ENCODE measurements at places on chromosomes 16 and 17.

GRCh38 chr17:63988127-63988478 is 10.0 kb upstream of the PRR29 start:
- no peaks in the 10 kb centered on the region for H3K27me3 ChIP-seq
- peaks cover 52% of the 10 kb centered on the region for H3K4me1 ChIP-seq
- no peak overlapping the region for H3K4me3 ChIP-seq
- no peaks in the 10 kb centered on the region for H3K36me3 ChIP-seq

GRCh38 chr17:5694551-5694950 is 110.2 kb upstream of the NLRP1 start:
- H3K27ac ChIP-seq: no peak overlapping the region
- H3K4me1 ChIP-seq: no peaks in the 10 kb centered on the region
- no peak overlapping the region for H3K4me3 ChIP-seq
- DNase-seq: no peak
- H3K36me3 ChIP-seq: no peaks in the 10 kb centered on the region

DNA sequence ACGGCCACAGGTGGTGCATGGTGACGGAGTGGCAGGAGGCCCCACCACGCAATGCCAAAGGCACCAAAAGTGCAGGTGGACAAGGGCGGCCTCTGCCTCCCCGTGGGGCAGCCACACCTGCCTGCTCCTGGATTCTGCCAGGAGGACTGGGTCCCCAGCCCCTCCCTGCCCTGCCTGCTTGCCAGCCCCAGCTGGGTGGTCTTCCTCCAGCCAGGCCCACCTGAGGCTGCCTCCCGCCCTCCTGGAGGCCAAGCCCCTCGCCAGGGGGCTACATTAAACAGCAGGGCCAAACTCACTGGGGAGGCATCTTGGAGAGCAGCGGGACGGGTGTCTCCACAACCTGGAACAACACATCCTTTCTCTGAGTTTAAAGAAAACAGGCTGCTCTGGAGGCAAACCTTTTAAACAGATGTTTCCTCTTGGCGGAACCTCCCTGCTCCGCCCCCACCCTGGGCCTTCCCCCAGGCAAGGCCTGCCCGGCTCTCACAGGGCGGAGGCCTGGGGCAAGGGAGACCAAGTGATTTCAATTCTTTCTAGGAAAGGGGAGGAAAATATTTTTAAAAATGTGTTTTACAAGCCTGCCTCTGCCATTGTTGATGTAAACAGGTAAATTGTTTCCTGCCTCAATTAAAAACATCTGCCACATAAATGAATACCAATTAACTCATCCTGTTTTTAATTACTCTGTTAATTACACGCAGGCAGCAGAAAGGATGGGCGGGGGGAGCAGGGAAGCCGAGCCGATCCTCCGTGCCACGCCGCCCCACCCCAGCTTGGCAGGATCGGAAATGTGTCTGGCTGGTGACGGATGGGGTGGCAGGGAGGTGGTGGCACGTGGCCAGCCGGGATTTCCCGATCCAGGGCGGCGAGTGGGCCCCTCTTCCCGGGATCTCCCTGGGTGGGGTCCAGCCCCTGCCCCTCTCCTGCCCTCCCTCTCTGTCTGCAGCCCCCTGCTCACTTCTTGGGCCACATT is 54.4 kb upstream of the PABPN1L start:
- no peak overlapping the region for H3K4me3 ChIP-seq
- DNase-seq: no peak
- H3K4me1 ChIP-seq: peaks cover 10% of the 10 kb centered on the region
- no peak overlapping the region for H3K27ac ChIP-seq
- no peaks in the 10 kb centered on the region for H3K36me3 ChIP-seq
- no peaks in the 10 kb centered on the region for H3K27me3 ChIP-seq

- H3K4me3 ChIP-seq: peak overlapping the region; percentile 57
- H3K27me3 ChIP-seq: peaks cover 13% of the 10 kb centered on the region
- H3K4me1 ChIP-seq: peaks cover 44% of the 10 kb centered on the region
- no peak overlapping the region for H3K27ac ChIP-seq
Measured at GRCh38 chr16:14303639-14304394, 232.7 kb downstream of the MRTFB start.

DNA sequence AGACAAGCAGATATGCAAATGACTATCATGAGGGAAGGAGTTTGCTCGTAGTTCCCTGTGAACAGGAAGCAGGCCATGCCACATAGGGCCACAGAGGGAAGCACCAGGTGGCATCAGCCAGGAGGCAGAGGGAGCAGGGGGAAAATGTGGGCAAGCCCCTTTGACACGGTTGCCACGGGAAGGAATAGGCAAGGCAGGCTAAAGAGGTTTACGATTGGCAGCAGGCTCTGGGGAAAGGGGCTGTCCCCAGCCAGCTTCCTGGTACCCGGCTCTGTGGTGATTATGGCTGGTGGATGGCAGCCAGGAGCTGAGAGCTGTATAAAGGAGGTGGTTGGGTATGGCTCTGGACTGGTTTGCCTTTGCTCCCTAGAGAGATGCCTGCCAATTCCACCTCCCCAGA is 848 bp downstream of the CES3 start:
- no peaks in the 10 kb centered on the region for H3K27me3 ChIP-seq
- H3K4me3 ChIP-seq: no peak overlapping the region
- H3K36me3 ChIP-seq: no peaks in the 10 kb centered on the region
- no peak overlapping the region for H3K27ac ChIP-seq
- DNase-seq: no peak
- peaks cover 4% of the 10 kb centered on the region for H3K4me1 ChIP-seq

GRCh38 chr17:30600060-30600829 is 123.0 kb downstream of the GOSR1 start:
- peaks cover 12% of the 10 kb centered on the region for H3K4me1 ChIP-seq
- no peak overlapping the region for H3K27ac ChIP-seq
- peak overlapping the region; percentile 76 for H3K4me3 ChIP-seq
- no peaks in the 10 kb centered on the region for H3K27me3 ChIP-seq

DNA sequence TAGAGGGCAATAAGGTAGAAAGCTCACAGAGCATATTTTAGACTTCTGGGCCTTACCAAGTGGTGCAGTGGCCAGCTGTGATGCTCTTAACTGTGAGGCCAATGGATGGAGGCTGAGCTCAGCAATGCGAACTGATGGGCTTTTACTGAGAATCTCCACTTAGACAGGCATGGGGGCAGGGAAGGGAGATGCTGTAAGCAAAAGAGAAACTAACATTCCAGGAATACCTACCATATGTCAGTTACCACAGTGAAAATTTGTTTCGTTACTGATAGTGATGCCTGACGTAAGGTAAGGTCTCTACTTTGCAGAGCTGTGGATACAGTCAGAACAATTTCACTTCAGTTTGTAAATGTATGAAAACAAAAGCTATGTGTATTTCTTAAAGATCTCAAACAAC is 250.6 kb upstream of the ZFHX3 start:
- DNase-seq: no peak
- no peaks in the 10 kb centered on the region for H3K27me3 ChIP-seq
- no peaks in the 10 kb centered on the region for H3K4me1 ChIP-seq
- no peak overlapping the region for H3K4me3 ChIP-seq

DNA sequence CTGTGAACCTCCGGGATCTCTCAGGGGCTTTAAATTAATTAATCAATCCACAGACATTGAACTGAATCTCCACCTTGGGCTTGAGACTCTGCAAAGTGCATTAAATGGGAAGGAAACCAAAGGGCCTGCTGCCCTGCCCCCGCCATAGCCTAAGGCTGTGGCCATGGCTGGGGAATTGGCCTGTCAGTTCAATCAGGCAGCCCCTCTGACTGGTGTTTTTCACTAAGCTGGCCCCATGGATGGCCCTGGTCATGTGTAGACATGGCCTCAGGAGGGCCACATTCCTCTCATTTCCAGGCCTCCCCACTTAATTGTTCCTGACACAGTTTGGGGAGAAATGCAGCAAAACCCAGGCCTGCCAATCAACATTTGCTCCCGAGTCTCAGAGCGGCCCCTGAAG is 499.8 kb downstream of the WWOX start:
- no peaks in the 10 kb centered on the region for H3K4me1 ChIP-seq
- DNase-seq: no peak
- no peak overlapping the region for H3K27ac ChIP-seq
- no peaks in the 10 kb centered on the region for H3K36me3 ChIP-seq

GRCh38 chr17:1008008-1008761 is 11.3 kb downstream of the TIMM22 start:
- H3K4me1 ChIP-seq: peaks cover 4% of the 10 kb centered on the region
- H3K36me3 ChIP-seq: peaks cover 82% of the 10 kb centered on the region
- no peak overlapping the region for H3K4me3 ChIP-seq
- H3K27ac ChIP-seq: no peak overlapping the region
- DNase-seq: no peak

- H3K27me3 ChIP-seq: no peaks in the 10 kb centered on the region
- no peak overlapping the region for H3K4me3 ChIP-seq
- no peaks in the 10 kb centered on the region for H3K4me1 ChIP-seq
- no peak overlapping the region for H3K27ac ChIP-seq
Measured at GRCh38 chr17:61834610-61835009, 28.7 kb downstream of the BRIP1 start.

DNA sequence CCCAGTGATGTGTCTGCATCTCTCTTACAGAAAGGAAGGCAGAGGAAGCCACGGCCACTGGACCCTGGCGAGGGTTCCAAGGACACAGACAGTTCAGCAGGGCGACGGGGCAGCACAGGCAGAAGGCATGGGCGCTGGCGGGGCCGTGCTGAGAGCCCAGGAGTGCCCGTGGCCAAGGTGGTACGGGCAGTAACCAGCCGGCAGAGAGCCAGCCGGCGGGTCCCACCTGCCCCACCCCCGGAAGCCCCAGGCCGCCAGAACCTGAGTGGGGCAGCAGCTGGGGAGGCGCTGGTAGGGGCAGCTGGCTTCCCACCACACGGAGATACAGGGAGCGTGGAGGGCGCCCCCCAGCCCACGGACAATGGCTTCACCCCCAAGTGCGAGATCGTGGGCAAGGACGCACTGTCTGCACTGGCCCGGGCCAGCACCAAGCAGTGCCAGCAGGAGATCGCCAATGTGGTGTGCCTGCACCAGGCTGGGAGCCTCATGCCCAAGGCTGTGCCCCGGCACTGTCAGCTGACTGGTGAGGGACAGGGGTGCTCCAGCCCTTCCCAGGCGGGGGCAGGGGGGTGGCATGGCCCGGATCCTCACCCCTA is 7.8 kb downstream of the XYLT2 start:
- no peak overlapping the region for H3K27ac ChIP-seq
- no peaks in the 10 kb centered on the region for H3K4me1 ChIP-seq
- peaks cover 44% of the 10 kb centered on the region for H3K36me3 ChIP-seq
- H3K27me3 ChIP-seq: no peaks in the 10 kb centered on the region
- DNase-seq: no peak

GRCh38 chr16:66357523-66357928 is 9.0 kb upstream of the CDH5 start:
- no peak for DNase-seq
- peaks cover 8% of the 10 kb centered on the region for H3K27me3 ChIP-seq
- no peaks in the 10 kb centered on the region for H3K36me3 ChIP-seq
- H3K4me3 ChIP-seq: no peak overlapping the region

- no peak for DNase-seq
- H3K4me1 ChIP-seq: peaks cover 74% of the 10 kb centered on the region
- H3K27me3 ChIP-seq: no peaks in the 10 kb centered on the region
- peaks cover 35% of the 10 kb centered on the region for H3K36me3 ChIP-seq
- H3K27ac ChIP-seq: no peak overlapping the region
- no peak overlapping the region for H3K4me3 ChIP-seq
Measured at GRCh38 chr17:63435681-63436522, 10.2 kb downstream of the CYB561 start.

GRCh38 chr16:73405851-73406250 is 357.9 kb upstream of the ZFHX3 start:
- H3K27ac ChIP-seq: no peak overlapping the region
- H3K27me3 ChIP-seq: no peaks in the 10 kb centered on the region
- DNase-seq: no peak
- no peak overlapping the region for H3K4me3 ChIP-seq
- H3K36me3 ChIP-seq: no peaks in the 10 kb centered on the region
- H3K4me1 ChIP-seq: no peaks in the 10 kb centered on the region

DNA sequence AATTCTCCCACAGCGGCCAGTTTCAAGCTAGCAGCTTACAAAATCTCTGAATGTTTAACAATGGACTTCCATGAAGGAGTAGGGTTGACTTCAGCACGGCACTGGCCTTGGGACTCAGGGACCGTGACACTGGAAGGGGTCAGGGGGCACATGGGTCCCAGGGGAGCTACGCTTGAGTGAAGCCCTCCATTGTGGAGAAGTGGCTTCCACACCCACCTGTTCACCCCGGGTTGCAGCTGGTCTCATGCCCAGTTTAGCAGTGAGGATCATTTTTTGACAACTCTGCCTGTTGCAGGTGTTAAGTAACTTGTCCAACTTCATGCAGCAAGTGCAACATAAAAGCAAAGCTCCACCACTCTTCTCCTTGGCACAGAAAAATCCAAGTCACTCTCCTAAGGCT is 510.2 kb downstream of the CDH13 start:
- no peaks in the 10 kb centered on the region for H3K27me3 ChIP-seq
- no peaks in the 10 kb centered on the region for H3K36me3 ChIP-seq
- H3K4me1 ChIP-seq: peaks cover 9% of the 10 kb centered on the region
- DNase-seq: no peak
- H3K27ac ChIP-seq: no peak overlapping the region

DNA sequence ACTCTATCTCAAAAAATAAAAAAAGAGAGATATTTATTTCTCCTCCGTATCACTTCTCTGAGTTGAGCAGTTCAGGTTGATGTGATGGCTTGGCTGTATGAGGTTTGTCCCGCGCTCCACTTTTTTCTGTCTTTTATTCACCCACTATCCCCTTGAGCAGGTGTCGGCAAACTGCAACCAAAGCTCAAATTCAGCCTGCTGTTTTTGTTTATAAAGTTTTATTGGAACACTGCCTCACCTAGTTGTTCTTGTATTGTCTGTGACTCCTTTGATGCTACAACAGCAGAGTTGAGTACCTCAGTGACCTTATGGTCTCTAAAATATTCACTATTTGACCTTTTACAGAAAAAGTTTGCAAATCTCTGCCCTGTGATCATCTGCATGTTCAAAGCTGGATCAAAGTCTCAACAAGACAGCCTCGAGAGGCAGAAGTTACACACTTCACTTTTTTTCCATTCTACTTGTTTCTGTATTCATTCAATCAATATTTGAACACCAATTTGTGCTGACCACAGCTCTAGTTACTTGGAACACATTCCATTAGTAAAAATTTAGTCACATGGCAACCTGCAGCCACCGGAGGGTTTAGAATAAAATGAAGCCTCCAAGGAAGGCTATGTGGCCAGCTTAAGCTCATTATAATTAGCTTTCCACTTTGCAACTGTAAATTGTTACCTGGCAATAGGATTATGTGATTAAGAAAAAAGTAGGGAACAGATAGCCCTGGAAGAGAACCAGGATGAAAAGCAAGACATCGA is 945.8 kb downstream of the KCNJ2 start:
- H3K4me3 ChIP-seq: no peak overlapping the region
- no peak overlapping the region for H3K27ac ChIP-seq
- no peak for DNase-seq
- no peaks in the 10 kb centered on the region for H3K36me3 ChIP-seq
- H3K27me3 ChIP-seq: no peaks in the 10 kb centered on the region
